HTR-8/SVneo (cell line): ENCODE measurements at places on chromosomes 3 and 15.

GRCh38 chr15:49427372-49427771, 4.3 kb downstream of the FGF7 start:
- DNase-seq = no peak

- no peak for DNase-seq
These were observed 727.7 kb upstream of the NECTIN3 start for GRCh38 chr3:110343945-110344344.

DNA sequence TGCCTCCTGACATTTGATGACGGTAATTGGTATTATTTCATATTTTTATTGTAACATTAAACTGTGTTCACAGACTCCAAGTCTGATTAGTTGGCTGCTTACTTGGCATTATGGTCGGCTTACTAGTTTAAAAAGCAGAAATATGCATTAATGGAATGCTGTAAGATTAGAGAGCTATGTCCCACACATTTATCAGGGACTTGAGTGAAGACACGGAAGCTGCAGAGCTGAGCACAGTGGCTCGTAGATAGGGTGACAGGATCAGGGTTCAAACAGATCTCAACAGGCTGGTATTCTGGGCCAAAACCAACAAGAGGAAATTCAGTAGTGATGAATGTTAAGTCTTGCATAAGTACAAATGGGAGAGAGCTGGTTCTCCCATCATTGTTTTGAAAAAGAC, 113.8 kb downstream of the ADAMTSL3 start:
- DNase-seq = no peak

DNA sequence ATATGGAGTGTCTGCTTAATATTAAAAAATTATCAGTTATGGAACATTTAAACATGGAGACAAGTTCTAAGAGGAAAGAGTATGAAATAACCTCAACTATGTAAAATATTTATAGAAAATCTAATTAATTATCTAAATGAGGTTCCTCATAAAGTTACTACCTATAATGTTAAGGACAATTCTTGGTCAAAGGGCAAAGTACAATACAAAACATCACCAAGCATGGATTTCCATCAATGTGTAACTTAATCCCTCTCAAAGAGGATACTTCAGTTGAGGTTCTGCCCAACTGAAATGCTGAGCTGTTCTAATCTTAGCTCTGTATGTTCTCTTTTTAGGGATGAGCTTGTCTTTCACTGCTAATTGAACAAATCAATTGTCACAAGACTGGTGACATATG, 56.0 kb upstream of the CHRM5 start:
- no peak for DNase-seq

GRCh38 chr3:97264180-97264579, 449.8 kb downstream of the EPHA6 start:
- DNase-seq = no peak

- peak; percentile 24 for DNase-seq
These were observed 627 bp downstream of the NT5DC2 start for GRCh38 chr3:52532838-52533622.

GRCh38 chr15:25728816-25729215, 134.3 kb downstream of the ATP10A start:
- DNase-seq = no peak

DNA sequence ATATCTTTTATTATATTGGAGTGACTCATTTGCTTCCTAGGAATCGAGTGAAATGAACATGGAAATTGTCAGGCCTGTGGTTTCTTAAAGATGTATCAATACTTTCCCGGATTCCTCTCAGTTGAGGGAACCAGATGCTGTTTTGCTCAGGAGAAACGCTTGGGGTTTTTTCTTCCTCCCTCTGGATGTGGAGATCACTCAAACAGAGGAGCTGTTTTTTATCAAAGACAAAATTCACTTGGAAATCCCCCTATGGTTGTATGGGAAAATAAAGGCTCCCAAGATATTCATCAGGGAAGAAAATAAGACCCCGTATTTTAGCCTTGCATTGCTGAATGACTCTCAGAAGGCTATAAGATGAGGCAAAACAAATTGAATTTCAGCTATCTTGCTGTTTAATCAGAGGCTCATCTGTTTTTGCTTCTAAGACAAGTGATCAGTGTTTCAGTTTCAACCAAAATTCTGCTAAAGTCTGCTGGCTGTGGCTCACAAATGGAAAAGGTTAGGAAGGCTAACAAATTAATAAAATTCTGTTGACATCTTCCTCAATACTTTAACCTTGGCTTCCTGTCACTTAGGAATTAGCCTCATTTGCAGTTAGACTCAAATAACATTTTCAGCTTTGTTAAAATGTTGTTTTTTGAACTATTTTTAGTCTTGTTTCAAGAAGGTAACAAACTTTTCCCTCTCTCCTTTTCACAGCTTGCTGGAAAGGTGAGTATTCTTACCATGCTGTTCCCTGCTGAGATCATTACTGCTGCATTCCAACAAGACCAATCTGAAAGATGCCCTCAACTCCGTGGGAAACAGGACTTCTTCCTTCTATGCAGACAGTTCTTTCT, 83.6 kb downstream of the COL6A5 start:
- DNase-seq = no peak

DNA sequence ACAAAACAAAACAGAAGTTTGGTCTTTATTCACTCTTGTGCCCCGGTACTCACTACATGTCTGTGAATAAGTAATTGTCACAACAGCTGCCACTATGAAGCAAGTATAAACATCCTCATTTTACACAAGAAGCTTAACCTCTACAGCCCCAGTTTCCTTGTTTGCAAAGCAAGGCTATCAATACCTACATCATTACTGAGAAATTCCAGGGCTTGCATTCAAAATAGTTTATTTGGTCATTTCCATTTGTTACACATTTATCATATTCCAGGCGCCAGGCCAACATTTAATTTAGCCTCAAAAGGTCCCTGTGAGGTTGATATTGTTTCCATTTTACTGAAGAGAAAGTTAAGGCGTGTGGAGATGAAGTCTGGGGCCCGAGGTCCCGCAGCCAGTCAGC, 161.4 kb upstream of the LRTM1 start:
- no peak for DNase-seq

DNA sequence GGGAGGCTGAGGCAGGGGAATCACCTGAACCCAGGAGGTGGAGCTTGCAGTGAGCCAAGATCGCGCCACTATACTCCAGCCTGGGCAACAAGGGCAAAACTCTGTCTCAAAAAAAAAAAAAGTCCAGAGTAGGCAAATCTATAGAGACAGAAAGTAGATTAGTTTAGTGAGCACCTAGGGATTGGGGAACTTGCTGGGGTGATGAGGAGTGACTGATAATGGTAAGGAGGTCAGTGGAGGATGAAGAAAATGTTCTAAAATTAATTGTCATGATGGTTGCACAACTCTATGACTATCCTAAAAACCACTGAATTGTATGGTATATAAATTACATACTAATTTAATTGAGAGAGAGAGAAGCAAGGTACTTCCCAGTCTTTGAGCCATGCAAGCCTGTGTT, 27.8 kb upstream of the LYZL4 start:
- DNase-seq = no peak

DNA sequence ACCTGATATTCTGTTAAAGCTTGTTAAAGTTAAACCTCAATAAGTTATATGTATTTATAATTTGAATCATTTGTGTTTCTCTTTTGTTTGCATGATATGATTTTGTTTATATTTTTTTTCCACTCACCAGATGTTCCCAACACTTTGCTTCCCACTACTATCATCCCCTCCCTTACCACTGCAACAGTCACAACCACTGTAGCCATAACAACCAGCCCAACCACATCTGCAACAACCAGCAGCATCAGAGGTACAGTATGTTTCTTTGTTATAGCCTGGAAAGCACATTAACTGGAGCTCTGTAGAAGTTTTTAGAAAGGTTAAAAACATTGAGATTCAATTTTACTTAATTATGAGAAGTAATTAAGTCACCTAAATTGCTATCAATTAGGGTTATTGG, 1011.9 kb downstream of the VGLL3 start:
- no peak for DNase-seq

DNA sequence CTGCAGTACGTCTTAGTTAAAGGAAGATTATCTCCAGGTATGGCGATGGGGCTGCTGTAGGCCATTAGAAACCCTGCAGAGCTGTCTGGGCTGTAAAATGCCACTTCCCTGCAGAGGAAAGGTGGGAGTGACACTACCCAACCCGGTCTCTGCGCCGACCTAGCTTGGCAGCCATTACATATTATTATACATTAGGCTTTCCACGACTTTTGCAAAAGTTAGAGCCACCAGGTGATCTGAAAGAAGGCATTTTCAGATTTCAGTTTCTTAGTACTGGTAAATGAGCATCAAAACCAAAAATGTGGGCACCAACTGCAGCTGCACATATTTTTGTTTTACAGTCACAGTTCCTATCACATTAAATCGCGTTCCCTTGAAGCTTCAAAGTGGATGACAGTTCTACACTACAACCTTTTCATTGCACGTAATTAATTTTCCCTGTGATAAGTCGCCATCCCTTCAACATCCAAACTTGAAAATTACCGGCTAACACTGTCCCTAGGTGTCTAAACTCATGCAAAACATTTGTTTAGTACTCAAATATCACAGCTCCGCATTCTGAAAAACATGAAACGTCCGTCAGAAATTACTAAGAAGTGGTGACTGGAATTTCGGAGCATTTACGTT, 81.4 kb upstream of the CHD2 start:
- no peak for DNase-seq

- DNase-seq = no peak
These were observed 205.2 kb upstream of the ROBO2 start for GRCh38 chr3:76834657-76835056.

- no peak for DNase-seq
These were observed 21.5 kb downstream of the AGTR1 start for GRCh38 chr3:148718982-148719862.

DNA sequence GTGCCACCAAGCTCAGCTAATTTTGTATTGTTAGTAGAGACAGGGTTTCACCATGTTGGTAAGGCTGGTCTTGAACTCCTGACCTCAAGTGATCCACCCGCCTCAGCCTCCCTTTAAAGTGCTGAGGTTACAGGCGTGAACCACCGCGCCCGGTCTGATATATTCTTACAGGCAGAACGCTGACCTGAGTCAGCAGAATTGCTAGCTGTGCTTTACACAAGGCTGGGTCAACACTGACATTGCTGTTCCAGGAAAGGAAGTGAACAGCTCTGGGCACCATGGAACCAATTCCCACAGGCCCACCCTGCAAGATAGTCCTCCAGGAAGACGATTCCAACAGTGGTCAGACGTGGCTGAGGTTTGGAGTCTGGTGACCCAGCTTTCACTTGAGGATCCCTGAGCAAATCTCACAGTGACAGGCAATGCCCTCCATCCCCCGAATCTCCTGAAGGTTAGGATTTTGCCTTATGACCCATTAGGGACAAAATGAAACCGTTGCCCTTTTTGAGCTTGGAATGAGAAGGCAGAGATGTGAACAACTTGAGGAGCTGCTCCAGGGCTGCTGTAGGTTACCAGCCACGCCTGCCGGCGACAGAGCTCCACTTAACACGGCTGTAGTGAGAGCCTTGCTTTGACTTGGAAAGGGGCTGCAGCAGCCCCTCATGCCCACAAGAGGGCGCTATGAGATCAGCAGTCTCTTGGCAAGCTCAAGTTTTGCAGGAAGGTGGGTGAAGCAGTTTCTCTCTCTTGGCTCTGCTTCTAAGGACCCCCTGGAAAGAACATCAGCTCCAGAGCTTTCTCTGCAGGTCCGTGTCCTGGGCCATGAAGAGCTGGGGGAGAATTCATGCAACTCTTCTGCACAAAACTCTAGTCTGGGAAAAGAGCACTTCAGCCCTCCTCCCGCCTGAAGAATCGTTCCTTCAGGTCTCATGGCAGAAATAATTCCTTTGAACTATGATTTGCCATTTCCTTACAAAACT, 74.1 kb downstream of the SENP2 start:
- peak; percentile 73 for DNase-seq

- DNase-seq = no peak
These were observed 18.7 kb downstream of the ANPEP start for GRCh38 chr15:89795996-89796395.

- DNase-seq = no peak
These were observed 21.6 kb downstream of the TRA2B start for GRCh38 chr3:185916042-185916833.

- DNase-seq = no peak
These were observed 109.3 kb downstream of the OXNAD1 start for GRCh38 chr3:16374047-16374934.

- DNase-seq = no peak
These were observed 45.3 kb upstream of the ATP2B2 start for GRCh38 chr3:10550705-10551104.
